Renal cortical epithelial cell (primary cell): ENCODE measurements at places on chromosomes 13 and 19.

GRCh38 chr13:113756441-113757097 lies 2.5 kb upstream of the TMEM255B start:
- no peak for DNase-seq

- DNase-seq, result no peak
Observed at GRCh38 chr13:99866781-99867180, 104.8 kb downstream of the ZIC5 start.

GRCh38 chr13:113996081-113996911 lies 22.4 kb upstream of the C13orf46 start:
- DNase-seq, result no peak

- peak; percentile 98 for DNase-seq
Observed at GRCh38 chr13:94329754-94330551, 149.5 kb downstream of the DCT start.

DNA sequence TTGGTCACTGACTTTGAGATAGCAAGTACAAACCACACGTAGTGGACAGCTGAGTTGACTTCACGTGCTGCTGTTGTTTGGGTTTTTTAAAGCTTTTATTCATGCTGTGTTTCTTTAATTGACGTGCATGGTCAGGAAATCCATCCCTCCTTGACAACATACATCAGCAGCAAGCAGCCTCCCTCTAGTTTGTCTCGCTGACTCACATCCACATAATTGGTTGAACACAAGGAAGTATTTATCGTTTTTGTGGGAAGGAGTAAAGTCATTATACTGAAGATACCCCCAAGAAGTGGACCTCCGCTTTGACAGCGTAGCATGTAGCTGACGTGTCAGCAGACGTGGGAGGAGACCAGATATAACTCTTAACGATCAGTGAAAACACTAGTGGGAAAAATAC lies 355.8 kb downstream of the MYO16 start:
- DNase-seq, result no peak
